T-cell (primary cell): ENCODE measurements at places on chromosomes 12 and 14. TPM values are rescaled to one million over a fixed set of nuclear protein-coding genes. Genes with fewer than 3 reads are reported as not detected.

The GPRC5D gene
- not detected for total RNA-seq

The FGD6 gene
- total RNA-seq: 0.55 TPM

The MUCL1 gene
- not detected for total RNA-seq

The DPY19L2 gene
- 2.9 TPM for total RNA-seq

The TAS2R13 gene
- 0.79 TPM for total RNA-seq

The MYF5 gene
- total RNA-seq: not detected

The TSPAN31 gene
- 23.9 TPM for total RNA-seq

The ATG14 gene
- 16.9 TPM for total RNA-seq

The CCDC177 gene
- not detected for total RNA-seq

The RAB15 gene
- 9.7 TPM for total RNA-seq

The OVCH1 gene
- total RNA-seq: not detected

The PMEL gene
- total RNA-seq: 0.20 TPM

The DHRS1 gene
- total RNA-seq: 47.6 TPM

The SERPINA12 gene
- total RNA-seq: not detected

The MMP17 gene
- 1.3 TPM for total RNA-seq

The LMNTD1 gene
- total RNA-seq: not detected

The FAM181A gene
- not detected for total RNA-seq

The KERA gene
- not detected for total RNA-seq

The ETFRF1 gene
- 20.0 TPM for total RNA-seq

The IFI27L2 gene
- total RNA-seq: 26.1 TPM

The TCL1B gene
- total RNA-seq: not detected

The SMCO3 gene
- total RNA-seq: not detected
